ENCODE measurements at places on chromosomes 3 and 15. TPM values are rescaled to one million over a fixed set of nuclear protein-coding genes. Genes with fewer than 3 reads are reported as not detected.
A peak's percentile ranks its signal among the peaks of the same experiment; 100 is the strongest.

Gene CRABP1
- not detected for total RNA-seq

Gene CCR9
- not detected for total RNA-seq

Gene MAGEL2
- 6.4 TPM for total RNA-seq

Gene NR2E3
- total RNA-seq = not detected

DNA sequence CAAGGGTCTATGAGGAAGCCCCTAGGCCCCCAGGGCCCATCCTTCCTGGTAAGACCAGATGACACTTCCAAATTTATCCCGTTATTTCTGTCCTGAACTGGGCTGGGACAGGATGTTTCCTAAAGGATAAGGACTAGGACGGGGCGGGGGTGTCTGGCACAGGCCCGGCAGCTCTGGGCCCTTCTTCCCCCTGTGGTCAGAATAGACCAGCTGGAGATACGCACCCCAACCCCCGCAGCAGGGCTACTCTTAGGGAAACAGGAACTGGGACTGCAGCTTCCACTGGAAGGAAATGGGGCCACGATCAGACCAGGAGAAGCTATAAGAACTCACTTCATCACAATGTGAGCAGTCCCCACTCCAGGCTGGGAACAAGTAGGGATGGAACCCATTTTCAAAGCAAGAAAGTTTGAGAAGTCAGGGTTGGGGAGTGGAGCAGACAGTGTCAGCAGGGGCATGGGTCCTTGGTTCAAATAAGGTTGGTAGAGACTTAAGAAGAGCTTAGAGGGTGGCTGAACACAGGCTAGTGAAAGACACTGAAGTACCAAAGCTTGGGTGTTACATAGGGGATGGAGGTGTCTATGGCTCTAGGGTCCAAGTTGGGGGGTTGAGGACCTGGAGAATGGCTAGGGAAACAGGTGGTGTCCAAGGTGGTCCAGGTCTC is 1.1 kb downstream of the NCKIPSD start:
- no peaks in the 10 kb centered on the region for H3K27me3 ChIP-seq
- peaks cover 20% of the 10 kb centered on the region for H3K36me3 ChIP-seq
- peak overlapping the region; percentile 81 for H3K4me3 ChIP-seq
- peaks cover 52% of the 10 kb centered on the region for H3K4me1 ChIP-seq
- H3K27ac ChIP-seq = peak overlapping the region; percentile 74

DNA sequence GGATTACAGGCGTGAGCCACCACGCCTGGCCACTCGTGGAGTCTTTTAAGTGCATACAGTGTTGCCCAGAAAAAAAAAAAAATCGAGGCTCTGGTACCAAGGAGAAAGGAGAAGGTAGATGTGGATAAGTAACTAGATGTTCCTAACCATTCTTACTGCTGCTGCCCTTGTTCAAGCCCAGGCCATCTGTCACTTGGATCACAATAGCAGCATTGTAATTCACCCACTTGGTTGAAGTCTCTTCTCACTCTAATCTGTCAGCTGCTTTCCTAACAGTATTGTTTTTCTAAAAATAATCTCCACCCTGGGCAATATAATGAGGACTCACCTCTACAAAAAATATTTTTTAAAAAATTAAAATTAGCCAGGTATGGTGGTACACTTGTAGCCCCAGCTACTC is 58.0 kb upstream of the CRTC3 start:
- H3K4me1 ChIP-seq = peaks cover 9% of the 10 kb centered on the region
- DNase-seq = no peak
- no peaks in the 10 kb centered on the region for H3K27me3 ChIP-seq
- peaks cover 38% of the 10 kb centered on the region for H3K36me3 ChIP-seq
- no peak overlapping the region for H3K4me3 ChIP-seq

- H3K27ac ChIP-seq = no peak overlapping the region
- no peaks in the 10 kb centered on the region for H3K4me1 ChIP-seq
- no peak overlapping the region for H3K4me3 ChIP-seq
- H3K27me3 ChIP-seq = no peaks in the 10 kb centered on the region
- peaks cover 3% of the 10 kb centered on the region for H3K36me3 ChIP-seq
Measured at GRCh38 chr3:28316226-28316625, 32.3 kb upstream of the ZCWPW2 start.

DNA sequence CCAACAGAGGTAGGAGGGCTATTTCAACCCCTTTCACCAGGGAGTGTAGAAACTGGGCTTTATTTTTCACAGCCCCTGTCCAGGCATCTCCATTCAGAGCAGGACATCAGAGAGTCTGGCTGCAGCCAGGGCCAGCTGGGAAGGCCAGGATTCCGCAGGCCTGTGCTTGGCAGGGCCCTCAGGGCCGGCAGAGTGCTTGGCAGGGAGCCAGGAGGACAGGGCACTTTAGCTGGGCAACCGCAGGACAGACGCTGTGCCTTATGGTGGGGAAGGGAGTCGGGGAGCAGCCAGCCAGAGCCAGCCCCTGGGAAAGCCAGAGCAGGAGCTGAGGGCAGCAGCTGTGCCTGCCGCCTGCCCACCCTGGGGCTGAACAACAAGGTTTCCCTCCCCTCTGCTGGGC is 34.5 kb upstream of the IQCF6 start:
- H3K4me3 ChIP-seq = no peak overlapping the region
- no peaks in the 10 kb centered on the region for H3K36me3 ChIP-seq
- no peak overlapping the region for H3K27ac ChIP-seq
- no peaks in the 10 kb centered on the region for H3K4me1 ChIP-seq
- no peak for DNase-seq

GRCh38 chr3:151316267-151316991 is at the start of gene GPR87:
GPR87 (minus strand) TSS chr3:151316820; CDS start chr3:151300100, 16,720 bp downstream.
- H3K36me3 ChIP-seq = no peaks in the 10 kb centered on the region
- peaks cover 22% of the 10 kb centered on the region for H3K4me1 ChIP-seq
- H3K27me3 ChIP-seq = no peaks in the 10 kb centered on the region
- no peak within 1 kb of the TSS for H3K4me3 ChIP-seq
- no peak within 1 kb of the TSS for H3K27ac ChIP-seq

GRCh38 chr3:86244905-86245304 is 746.0 kb downstream of the VGLL3 start:
- H3K27me3 ChIP-seq = peaks cover 10% of the 10 kb centered on the region
- no peak overlapping the region for H3K27ac ChIP-seq

- peaks cover 18% of the 10 kb centered on the region for H3K4me1 ChIP-seq
- no peak for DNase-seq
- H3K4me3 ChIP-seq = no peak overlapping the region
- no peak overlapping the region for H3K27ac ChIP-seq
- H3K27me3 ChIP-seq = no peaks in the 10 kb centered on the region
Measured at GRCh38 chr3:134376786-134377426, 2.7 kb upstream of the AMOTL2 start.

All from chondrocyte (in vitro differentiated cells).